ENCODE measurements at places on chromosomes 13 and 19.

- no peak for DNase-seq
These were observed 15.1 kb upstream of the FLT1 start for GRCh38 chr13:28510066-28510465.

DNA sequence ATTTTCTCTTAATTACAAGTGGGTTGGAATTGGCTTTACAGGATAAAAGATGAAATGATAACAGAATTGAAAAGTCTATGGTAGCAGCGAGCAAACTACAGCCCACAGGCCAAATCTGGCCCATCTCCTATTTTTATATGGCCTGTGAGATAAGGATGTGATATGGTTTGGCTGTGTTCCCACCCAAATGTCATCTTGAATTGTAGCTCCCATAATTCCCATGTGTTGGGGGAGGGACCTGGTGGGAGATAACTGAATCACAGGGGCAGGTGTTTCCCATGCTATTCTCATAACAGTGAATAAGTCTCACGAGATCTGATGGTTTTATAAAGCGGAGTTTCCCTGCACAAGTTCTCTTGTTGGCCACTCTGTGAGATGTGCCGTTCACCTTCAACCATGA, 19.0 kb downstream of the CRYL1 start:
- DNase-seq: no peak

- peak; percentile 3 for DNase-seq
These were observed 97.1 kb upstream of the SPATA13 start for GRCh38 chr13:24063281-24063877.

DNA sequence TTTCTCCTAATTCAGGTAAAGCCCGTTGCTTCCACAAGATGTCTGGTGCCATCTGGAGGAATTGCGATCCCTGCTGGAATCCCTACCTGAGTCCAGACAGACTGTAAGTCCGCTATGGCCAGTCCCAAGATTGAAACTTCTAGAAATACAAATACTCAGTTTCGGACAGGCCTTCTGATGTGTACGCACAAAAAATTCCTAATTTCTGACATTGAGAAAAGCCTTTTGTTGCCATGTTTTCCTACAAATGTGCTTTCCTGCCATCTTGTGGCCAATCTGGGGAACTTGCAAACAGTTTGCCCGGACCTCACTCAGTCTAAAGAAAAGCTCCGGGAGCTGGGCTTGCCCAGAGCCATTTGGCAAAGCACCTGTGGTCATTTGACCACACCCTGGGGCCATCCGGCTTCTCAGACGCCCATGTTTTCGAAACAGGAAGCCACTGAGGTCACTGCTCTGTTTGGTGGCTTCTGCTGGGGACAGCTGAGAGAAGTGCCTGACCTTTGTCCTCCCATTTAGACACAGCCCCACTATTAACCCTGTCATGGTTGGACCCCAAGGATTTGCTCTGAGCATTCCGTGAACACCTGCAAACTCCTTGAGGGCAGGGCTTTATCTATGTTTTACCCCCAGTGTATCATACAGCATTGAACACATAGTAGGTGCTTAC, 79.4 kb downstream of the SLC15A1 start:
- DNase-seq: peak; percentile 55

DNA sequence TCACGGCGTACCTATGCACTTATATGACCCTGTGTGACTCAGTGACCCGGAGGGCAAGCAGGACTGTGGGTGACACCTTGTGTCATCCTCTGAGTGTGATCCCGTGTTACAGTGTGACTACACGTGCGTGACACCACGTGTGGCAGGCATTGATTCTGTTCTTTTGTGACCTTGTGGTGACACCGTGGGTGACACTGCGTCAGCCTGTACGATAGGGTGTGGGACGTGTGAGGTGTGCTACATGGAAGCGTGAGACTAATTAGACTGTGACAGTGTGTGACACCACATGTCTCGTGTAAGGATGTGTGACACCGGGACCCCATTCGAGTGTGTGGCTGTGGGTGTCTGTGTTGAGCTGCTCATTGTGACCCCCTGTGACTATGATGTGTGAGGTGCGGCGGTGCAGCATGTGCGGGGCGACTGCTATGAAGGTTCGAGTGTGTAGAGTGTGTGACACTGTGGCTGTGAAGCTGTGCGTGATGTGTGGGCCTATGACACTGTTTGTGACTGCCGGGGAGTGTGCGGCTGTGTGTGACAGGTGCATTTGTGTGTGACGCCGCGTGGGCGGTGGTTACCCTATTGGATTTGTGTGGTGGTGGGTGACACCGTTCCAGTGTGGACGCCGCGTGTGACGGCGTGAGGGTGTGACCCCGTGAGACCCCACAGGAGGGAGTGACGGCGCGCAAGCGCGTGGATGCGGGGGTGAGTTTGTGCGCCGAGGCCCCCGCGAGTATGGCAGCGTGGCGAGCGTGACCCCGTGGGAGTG, 399 bp upstream of the SPTBN4 start:
- peak; percentile 86 for DNase-seq

DNA sequence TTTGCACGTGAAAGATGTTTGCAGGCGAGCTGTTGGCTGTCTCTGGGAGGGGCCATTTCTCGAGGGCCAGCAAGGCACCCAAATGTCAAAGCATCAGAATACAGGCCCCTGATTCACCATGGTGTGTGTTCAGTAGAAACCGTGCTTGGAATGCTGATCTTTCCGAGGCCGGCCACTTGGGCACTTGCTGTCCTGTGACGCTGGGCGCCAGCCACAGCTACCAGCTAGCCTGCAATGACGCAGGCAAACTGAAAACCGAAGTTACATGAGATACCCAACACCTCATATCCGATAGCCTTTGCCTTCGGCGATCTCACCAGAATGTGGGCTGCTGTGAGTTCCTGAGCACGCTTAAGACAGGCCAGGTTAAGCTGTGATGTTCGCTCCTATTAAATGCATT, 12.0 kb downstream of the THOP1 start:
- DNase-seq: no peak

DNA sequence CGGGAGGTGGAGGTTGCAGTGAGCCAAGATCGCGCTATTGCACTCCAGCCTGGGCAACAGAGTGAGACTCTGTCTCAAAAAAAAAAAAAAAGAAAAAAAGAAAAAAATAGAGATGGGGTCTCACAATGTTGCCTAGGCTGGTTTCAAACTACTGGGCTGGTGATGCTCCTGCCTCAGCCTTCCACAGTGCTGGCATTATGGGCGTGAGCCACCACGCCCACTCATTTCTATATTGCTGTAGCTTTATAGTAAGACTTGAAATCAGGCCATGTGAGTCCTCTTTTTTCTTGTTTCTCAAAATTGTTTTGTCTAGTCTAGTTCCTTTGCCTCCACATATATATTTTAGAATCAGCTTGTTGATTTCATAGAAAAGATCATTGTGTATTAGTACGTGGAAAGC, 18.3 kb downstream of the DNM2 start:
- DNase-seq: no peak

DNA sequence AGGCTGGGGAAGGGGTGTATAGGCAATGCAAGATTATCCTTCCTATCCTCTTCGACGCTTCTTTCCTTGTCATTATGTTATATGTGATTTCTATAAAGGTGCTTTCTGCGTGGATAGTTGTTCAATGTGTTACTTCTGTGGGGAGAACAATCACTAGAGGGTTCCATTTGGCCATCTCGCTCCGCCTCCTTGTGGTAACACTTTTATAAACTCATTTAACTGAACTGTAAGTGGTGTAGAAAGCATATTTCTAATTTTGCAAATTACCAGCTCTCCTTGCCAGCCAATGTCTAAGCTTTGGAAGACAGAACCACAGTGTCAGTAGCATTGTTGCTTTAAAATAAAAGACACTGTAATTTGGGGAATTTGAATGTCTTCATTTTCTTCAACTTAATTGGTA, 1093.7 kb upstream of the MIR17HG start:
- DNase-seq: no peak

- no peak for DNase-seq
These were observed 6.8 kb downstream of the GIPC3 start for GRCh38 chr19:3591876-3592613.

DNA sequence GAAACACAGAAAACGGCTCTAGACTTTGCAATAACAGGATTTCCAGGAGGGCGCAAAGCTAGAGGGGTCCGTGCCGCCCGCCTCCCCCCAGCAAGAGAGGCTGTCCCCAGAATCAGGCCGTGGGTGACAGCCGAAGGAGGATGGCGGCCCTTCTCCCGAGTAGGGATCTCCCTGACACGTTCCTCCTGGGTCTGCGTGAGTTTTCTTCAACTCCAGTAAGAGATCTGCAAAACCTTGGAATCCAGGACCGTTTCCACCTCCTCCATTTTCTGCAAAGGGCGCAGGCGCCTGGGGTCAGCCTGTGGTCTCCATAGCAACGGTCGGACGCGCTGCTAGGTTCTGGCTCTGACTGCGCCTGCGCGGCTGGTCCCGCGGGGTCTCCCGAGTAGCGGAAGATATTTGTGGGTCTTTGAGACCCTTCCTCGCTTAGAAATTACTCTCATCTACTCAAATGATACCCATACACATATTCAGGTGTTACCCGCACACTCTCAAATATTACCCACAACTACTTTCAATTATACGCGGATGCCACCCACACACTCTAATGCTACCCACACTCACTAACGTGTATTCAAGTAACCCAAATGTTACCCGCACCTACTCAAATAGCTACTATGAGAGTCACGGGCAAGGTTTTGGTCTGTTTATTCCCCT, 2.1 kb downstream of the PNMA8C start:
- DNase-seq: peak; percentile 58

DNA sequence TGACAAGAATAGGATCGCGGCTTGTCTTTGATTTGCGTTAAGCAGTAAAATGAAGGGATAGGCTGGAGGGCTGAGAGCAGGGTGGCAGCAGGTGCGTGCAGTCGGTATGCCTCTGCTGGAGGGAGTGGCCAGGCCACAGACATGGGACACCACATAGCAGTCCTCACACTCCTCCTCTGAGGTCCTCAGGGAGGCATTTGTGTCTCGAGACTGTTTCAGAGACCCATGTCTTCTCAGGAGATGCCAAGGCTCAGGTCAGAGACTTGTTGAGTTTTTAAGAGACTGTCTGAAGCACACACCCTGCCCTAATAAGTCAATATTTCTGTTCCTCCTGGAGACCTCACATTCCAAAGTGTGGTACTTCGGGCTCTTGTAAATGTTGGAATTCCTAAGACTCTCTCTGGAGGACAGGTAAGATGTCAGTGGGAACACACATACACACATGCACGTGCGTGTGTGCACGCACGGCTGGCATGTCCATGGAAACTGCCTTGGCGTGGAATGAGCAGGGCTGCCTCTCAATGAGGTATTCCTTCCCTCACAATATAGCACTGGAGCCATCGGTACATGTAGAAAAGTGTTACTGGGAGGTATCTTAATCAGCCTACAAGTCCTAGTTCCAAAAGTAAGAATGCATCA, 46.4 kb downstream of the COL4A2 start:
- no peak for DNase-seq

DNA sequence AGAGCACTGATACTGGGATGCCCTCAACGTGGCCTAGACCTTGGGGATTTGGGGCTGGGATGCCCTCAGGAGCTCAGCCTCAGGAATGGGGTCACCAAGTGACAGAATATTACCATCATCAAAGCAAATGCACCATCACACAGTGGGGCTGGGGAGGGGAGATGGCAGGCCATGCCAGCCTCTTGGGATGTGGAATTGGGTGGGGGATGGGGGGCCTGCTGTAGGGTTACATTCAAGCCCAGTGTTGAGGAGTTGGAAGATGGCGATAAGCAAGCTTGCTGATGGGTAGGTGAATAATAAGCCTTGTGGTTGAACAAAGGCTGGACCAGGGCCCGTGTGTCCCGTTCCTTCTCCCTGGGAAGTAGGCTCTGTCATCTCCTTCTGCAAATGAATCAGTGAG, 69.1 kb upstream of the GPR12 start:
- no peak for DNase-seq

- DNase-seq: no peak
These were observed 119.4 kb downstream of the UQCRFS1 start for GRCh38 chr19:29093553-29093908.

DNA sequence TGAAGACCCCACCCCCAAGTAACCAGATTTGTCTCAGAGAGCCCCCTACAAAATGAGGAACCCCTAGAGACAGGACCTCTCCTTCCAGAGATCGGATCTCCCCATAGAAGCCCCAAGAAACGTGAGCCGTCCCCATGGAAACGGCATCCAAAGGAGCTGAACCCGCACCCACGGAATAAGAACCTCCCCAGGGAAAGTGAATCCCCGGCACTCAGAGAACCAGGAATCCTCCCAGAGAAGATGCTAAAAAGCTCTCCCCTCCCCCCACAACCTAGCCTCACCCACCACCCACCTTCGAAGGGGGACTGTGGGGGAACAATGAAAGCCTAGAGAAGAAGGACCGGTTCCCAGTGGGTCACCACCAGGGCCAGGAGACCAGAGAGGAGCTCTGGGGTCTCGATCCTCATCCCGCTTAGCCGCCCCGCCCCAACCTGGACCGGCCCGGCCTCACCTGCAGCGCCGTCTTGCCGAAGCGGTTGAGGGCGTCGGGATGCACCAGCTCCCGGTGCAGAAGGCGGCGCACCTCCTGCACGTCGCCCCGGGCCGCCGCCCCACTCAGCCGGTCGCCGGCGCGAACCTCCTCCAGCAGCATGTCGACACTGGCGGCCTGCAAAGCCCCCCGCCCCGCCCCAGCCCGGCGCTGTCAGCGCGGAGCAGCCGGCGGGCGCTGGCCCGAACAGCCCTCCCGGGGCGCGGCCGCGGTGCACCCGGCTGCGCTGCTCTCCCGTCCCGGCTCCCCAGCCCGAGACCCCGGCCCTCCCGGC, 535 bp downstream of the CDKN2D start:
- peak; percentile 82 for DNase-seq

GRCh38 chr13:66405908-66406802, 824.0 kb downstream of the PCDH9 start:
- DNase-seq: no peak

DNA sequence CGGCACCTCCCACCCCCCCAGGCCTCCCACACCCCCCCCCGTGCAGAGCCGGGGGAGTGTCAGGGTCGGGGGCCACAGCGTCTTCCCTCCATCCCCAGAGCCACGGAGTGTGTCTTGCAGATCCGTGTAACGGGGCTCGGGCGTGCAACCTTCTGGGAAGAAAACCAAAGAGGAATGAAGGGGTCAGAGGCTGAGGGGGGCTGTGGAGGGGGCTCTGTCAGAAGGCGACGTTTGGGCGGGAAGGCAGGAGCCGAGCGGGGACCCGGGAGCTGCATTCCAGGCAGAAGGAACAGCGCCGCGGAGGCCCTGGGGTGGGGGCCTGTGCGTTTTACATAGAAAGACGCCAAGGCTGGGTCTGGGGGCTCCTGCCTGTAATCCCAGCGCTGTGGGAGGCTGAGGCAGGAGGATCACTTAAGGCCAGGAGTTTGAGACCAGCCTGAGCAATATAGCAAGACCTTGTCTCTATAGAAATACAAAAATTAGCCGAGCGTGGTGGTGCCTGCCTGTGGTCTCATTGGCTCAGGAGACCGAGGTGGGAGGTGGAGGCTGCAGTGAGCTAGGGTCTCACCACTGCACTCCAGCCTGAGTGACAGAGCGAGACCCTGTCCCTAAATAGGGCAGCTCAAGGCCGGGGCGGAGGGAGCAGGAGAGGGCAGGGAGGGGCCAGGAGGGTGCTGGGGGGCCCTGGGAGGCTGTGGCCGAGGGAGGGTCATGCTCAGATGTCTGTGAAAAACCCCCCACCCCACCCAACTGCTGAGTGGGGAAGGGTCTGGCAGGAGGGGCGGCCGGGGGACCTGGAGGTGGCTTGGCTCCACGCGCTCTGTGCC, 27.8 kb downstream of the ARID3A start:
- no peak for DNase-seq

GRCh38 chr19:41753936-41754529, 1.3 kb upstream of the CEACAM6 start:
- DNase-seq: peak; percentile 71

- DNase-seq: no peak
These were observed 2.8 kb downstream of the KLF1 start for GRCh38 chr19:12884202-12884601.

- DNase-seq: no peak
These were observed 45.5 kb downstream of the COL4A1 start for GRCh38 chr13:110261166-110262081.

Data from activated T-cell treated with anti-CD3 and anti-CD28 coated beads, Interleukin-2, amount 50 U/mL, for 72 hours (primary cell).